SHP77 (cell line): ENCODE measurements at places on chromosomes 2 and 18.

DNA sequence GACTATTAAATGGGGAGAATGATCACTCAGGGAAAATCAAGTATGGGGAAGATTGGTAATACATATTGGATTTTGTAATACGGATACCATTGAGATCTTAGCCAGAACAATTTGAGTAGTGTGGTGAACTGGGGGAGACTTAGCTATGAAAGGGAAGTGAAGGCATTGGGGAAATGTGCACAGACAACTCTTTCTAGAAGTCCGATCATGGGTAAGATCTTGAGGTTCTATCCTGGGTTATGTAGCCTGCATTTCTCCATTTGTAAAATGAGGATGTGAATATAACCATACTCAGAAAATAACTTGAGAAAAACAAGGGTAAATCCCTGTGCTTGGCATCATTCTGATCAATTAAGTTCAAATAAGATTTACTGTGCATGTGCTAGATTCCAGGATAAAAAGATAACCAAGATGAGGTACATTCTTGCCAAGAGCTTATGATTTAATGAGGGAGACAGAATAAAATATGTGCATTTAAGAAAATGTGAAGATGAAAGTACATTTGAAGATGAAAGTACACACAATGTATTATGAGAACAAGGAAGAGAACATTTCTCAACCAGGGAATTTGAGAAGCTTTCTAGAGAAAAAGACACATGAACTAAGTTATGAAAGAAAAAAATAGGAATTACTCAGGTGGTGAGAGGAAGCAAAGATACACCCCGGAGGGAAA is 49.5 kb downstream of the SLC40A1 start:
- no peak for DNase-seq

- no peak for DNase-seq
Observed at GRCh38 chr2:58553937-58554336, 312.8 kb upstream of the FANCL start.

- no peak for DNase-seq
Observed at GRCh38 chr18:43933177-43933576, 655.9 kb upstream of the SYT4 start.

GRCh38 chr18:75210274-75211001 is at the start of gene TSHZ1:
TSHZ1 (plus strand) TSS chr18:75210797; CDS start chr18:75211877, 1,080 bp downstream.
- peak; percentile 88 for DNase-seq

- peak; percentile 39 for DNase-seq
Observed at GRCh38 chr2:74507926-74508520, 528 bp upstream of the PCGF1 start.

GRCh38 chr2:85936421-85937068 is 47.8 kb upstream of the ST3GAL5 start:
- no peak for DNase-seq

GRCh38 chr2:20093263-20094141 is 42.1 kb upstream of the LAPTM4A start:
- peak; percentile 20 for DNase-seq

DNA sequence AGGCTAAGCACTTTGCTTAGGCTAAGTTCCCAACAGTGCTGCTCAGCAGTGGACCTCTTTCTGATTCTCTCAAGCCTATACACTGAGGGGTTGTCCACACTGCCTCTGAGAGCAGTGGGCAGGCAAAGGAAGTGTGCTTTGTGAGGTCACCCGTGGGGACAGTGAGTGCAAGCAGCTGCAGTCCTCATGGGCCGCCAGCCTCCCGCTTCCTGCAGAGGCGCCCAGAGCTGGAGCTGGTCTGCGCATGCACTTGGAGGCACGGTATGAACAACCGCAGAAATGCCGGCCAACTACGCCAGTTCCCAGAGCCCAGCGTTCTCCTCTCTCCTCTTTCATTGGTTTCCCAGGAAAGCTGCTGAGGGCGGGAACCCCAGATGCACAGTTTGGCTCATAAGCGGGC is 149.5 kb upstream of the DLX2 start:
- DNase-seq, result peak; percentile 34

GRCh38 chr2:159562248-159562647 is 54.1 kb downstream of the BAZ2B start:
- no peak for DNase-seq

DNA sequence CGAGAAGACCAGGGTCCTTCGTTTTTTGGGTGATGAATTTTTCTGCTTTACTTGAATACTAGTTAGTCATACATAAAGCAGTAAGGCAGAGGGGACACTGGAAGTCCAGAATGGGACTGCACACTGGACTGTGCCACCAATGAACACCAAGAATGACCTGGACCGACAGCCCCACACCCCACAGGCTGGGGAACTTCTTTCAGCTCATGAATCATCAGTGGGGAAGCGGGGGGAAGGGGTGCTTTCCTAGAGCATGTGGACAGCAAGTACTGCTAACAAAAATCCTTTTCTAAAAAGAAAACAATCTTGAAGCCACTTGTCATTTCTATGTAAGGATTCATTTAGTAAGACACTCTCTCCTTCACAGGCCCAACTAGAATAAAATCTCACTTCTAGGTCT is 86.0 kb downstream of the DTNB start:
- DNase-seq, result no peak

DNA sequence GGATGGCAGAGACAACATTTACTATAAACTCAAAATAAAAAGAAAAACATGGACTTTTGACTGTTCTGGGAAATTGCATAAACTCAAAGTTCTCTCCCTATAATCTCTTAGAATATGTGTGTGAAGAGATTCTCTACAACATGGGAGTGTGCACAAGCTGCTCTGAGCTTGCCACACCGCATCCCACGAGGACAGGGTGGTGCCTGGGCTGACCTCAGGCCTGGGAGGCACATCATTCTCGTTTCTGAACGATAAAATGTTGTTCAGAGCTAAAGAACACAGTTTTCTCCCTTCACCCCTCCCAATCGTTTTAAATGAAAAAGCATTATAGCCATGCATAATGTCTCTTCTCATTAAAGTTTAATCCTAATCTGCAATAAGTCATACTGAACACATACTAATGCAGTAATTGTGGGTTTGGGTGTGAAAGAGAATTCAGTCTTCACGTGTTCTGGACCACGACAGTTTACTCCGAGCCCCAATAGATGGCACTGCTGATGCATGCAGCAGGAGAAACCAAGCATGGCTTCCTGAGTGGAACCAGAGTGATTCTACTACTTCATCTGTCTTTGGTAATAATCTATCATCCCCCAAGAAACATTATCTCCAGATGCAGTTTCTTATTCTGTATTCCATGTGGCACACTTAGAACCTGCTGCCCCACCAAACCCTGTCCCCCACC is 46.9 kb upstream of the LAMA1 start:
- DNase-seq, result no peak

GRCh38 chr2:152322222-152322621 is 12.8 kb upstream of the FMNL2 start:
- no peak for DNase-seq

GRCh38 chr2:229921101-229921891 is 513 bp downstream of the TRIP12 start:
- peak; percentile 65 for DNase-seq

GRCh38 chr2:33616873-33617272 is 17.8 kb upstream of the FAM98A start:
- no peak for DNase-seq

DNA sequence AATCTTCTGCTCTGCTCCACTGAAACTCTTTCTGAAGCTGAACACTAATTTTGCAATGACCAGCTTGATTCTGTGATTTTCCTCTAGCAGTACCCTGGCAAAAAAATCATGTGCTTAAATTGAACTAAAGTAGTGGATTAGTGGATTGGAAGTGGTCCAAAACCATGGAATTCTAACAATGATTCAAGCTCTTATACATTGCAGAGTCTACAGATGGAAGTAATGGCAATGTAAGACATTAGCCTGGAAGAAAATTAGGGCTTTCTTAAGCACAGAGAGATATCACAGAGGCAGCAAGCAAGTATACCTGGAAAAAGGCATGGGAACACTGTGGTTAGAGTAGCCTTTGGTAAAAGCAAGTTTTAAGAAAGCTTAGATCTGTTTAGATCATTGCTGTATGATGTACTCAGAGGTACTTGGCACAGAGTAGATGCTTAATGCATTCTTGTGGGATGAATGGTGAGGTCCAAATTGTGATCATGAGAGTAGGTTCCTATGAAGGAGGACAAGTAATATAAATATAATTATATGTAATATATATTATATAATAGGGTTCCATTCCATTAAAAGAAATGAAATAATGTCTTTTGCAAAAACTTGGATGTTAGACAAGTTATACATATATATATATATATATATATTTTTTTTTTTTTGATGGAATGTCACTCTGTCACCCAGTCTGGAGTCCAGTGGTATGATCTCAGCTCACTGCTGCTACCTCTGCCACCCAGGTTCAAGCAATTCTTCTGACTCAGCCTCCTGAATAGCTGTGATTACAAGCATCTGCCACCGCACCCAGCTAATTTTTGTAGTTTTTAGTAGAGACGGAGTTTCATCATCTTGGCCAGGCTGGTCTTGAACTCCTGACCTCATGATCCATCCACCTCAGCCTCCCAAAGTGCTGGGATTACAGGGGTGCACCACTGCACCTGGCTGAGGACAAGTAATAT is 172.2 kb upstream of the SCN7A start:
- DNase-seq, result no peak

DNA sequence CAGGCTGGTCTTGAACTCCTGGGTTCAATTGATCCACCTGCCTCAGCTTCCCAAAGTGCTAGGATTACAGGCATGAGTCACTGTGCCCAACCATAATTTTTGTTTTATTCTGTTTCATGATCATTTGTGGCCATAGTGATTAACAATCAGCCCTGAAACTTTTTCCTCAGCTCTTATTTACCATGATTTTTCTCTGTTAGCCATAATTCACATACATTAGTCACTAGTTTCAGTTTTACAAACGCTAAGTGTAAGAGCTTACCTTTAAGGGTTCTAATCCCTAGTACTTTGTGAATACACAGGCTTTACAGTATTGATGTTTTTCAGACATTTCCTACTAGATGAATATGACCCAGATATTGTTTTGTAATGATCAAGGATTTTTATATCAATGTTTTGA is 216.1 kb downstream of the DPP4 start:
- no peak for DNase-seq

- DNase-seq, result no peak
Observed at GRCh38 chr2:129319422-129319717, 660.1 kb upstream of the RAB6C start.

DNA sequence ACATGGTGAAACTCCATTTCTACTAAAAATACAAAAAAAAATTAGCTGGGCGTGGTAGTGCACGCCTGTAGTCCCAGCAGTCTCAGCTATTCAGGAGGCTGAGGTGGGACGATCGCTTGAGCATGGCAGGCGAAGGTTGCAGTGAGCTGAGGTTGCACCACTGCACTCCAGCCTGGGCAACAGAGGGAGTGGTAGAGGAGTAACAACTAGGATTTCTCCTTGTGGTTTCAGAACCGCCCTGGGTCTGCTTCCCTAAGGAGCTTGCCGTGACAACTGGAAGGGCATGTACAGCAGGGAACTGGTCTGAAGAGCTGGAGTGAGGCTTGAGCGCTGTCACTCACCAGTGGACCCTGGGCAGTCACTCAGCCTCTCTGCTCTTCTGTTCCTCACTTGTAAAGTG is 29.1 kb downstream of the REEP1 start:
- DNase-seq, result no peak

DNA sequence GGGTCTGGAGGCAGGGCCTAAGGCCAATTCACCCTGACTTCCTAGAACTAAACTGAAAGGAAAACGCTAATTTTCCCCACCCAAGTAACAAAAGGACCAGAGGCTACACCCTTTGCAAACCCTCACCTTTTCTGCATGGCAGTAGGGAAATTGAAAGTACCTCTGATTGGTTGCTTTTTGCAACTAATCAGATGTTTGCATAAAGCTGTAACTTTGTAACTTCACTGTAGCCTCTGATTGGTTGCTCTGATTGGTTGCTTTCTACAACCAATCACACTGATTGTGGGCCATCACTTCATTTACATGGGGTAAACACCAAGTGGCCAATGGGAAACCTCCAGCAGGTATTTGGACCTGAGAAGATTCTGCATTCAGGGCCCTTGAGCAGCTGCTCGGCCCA is 20.8 kb downstream of the EIPR1 start:
- DNase-seq, result no peak

DNA sequence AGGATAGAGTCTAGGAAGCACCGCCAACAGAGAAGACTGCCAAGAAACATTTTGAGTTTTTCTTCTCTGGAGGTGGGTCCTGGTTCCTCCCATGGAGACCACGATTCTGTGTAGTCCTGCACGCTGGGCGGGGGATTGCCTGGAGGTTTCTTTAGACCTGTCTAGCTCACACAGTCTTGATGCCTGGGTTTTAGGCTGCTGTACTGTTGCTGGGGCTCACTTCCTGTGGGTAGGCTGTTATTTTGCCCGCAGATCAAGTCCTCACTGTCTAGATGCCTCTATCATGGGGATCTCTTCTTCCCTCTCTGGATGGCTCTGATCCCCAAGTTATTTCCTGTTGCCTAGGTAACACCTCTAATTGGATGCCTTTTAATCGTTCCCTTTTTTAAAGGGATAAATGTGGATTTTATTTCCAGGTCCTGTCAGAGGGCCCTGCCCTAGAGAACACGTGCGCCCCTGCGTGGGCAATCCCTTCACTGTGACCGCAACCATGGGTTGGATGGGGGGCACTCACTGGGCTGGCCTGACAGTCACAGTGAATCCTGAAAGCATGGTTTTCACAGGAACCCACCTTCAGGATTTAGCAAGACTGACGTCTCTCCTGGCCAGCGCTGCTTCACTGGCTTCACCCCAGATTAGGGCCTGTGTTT is 115.7 kb downstream of the MSH2 start:
- no peak for DNase-seq

- no peak for DNase-seq
Observed at GRCh38 chr2:114005110-114005783, 115.4 kb downstream of the ACTR3 start.

- DNase-seq, result no peak
Observed at GRCh38 chr2:227153758-227154486, 10.1 kb downstream of the COL4A4 start.

GRCh38 chr2:205323929-205324328 is 358.4 kb upstream of the NRP2 start:
- DNase-seq, result no peak

DNA sequence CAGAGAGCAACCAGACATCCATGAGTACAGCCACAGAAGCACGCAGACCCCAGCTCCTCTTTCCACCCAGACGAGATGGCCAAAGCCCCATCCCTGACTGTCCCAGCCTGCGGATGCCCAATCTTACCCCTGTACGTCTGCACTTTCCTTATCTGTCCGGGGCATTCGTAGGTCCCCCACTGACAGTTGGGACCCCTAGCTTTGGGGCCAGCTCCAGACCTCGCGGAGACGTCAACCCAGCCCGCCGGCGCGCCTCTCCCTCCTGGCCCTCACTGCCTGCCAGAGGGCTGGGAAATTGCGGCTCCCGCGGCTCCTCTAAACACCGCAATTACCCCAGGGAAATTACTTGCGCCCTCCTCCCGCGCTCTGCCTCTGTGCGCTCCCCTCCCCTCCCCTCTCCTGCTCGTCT is 2.3 kb downstream of the ECEL1 start:
- DNase-seq, result no peak
